Aorta (tissue), 5 donors: ENCODE measurements at places on chromosomes 13 and 19.
A peak's percentile ranks its signal among the peaks of the same experiment; 100 is the strongest.

DNA sequence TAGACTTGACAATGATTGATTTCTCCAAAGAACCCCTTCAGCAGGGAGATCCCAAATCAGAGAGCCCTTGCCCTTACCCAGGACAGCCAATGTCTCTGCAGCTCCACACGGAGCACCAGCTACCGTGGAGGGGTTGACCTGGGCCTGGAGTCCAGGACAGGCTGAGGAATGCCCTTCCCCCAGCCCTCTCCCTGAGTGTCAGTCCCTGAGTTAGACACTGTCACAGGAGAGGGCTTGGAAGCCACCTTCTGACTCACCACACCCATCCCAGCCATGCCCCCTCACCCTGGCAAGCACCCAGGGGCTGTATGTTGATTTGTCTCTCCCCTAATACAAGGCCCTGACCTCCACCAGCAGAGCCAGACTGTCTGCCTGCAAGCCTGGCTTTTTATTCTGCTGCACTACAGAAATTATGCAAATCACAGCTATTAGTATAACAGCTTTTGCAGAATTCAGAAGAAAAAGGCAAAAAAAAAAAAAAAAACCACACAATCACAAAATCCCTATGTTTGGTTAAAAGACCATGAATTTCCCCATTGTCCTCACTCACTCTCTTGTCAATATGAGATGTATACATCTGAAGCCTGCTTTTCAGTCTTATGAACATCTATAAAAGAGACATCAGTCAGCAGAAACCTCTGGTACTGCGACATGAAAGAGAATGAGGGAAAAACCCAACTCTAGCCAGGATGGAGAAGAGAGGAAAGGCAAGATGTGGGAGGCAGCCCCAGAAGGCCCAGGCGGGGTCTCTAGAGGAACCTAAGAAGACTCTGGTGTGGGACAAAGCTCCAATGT, 240.7 kb downstream of the UQCRFS1 start:
- DNase-seq = no peak

- DNase-seq = no peak
Measured at GRCh38 chr19:5054551-5055456, 85.9 kb downstream of the KDM4B start.

GRCh38 chr19:33621811-33622504, at the start of gene CHST8:
CHST8 (plus strand) TSS chr19:33621953; CDS start chr19:33689262, 67,309 bp downstream.
- no peak for DNase-seq

GRCh38 chr19:48498595-48499311, 12.9 kb downstream of the LMTK3 start:
- no peak for DNase-seq

- no peak for DNase-seq
Measured at GRCh38 chr19:7500811-7501450, 12.1 kb upstream of the PEX11G start.

DNA sequence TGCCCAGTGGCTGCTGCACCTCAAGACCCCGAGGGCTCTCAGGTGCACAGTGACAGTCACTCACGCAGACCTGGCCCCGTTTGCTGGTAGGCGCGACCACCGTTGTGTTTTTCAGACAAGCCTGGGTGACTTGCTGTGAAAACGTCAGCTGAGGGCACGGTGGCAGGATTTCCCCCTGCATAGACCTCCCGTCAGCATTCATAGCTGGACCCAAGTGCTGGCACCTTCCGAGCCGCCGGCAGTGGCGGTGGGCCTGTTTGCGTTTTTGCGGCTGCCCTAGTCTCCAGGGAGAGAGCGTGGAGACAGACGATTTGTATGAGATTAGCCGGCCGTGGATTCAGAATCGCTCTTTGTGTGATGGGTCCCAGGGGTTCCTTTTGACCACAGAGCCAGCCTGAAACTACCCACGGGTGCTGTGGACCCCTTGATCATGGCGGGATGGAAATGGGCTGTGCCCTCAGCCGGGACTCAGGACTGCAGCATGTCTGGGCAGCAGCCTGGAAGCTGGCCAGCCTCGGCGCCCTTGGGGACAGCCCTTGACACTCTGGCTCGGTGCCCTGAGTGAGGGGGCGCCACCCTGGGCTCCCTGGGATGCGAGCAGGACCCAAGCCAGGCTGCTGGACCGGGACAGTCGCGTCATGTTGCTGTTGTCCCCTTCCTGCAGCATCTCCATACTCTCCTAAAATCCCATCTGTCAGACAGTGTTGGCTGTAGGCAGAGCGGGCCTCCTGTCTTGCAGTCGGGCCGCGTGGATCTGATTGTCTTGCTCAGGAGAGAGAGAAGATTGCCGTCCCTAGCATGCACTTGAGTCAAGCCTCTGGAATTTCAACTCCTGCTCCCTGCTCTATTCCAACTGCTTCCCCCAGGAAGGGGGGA, 8.6 kb downstream of the KDM4B start:
- peak; percentile 78 for DNase-seq

GRCh38 chr19:29367791-29368222, 154.9 kb upstream of the UQCRFS1 start:
- DNase-seq = no peak

DNA sequence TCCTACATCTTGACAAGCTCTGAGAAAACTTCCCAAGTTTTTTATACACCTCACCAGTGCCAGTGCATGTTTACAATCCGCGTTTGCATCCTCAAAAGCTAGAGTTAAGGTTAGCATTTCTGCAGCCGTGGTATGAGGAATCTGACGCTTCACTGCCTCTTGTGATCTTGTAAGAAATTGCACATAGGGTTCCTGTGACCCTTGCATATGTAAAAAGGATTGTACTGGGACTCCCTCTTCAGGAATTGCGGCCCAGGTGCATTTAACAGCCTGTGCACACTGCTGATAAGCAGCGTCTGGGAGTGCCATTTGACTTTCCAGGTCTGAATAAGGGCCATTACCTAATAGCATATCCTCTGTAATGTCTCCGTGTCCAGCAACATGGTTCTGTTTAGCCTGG, 15.3 kb downstream of the FPR3 start:
- no peak for DNase-seq

GRCh38 chr19:38898788-38899446, 501 bp downstream of the SIRT2 start:
- DNase-seq = no peak

DNA sequence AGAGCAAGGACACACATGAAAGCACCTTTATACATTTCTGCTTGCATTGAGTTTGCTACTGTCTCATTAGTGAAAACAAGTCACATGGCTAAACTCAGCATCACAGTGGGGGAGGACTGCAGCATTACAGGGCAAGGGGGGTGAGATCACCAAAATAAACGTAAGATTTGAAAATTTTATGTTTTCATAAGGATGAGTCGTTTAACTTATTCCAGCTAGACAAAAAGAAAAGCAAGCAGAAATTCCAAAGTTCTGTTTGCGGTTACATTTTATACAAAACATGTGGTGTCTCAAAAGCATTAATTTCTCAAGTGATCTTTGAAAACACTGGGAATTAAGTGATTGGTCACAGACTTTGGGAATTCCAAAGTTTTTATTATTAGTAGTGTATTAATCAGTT, 261.4 kb upstream of the RXFP2 start:
- DNase-seq = no peak

DNA sequence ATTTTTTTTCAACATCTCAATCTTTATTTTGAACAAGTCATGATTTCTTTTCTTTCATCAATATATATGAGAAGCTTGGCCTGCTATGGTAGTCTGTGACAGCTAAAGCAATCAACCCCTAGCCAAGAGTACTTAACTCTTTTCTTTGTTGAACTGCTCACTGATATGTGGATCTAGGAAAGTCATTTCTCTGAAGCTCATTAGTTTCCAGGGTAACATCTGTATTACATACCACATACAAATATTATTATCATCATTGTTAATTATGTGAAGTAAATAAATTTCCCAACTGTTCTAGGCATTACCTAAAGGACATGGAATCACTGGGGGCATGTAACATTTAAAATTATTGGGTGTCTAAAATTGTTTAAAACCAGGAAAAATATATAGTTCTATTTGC, 267.3 kb downstream of the DCT start:
- DNase-seq = no peak

DNA sequence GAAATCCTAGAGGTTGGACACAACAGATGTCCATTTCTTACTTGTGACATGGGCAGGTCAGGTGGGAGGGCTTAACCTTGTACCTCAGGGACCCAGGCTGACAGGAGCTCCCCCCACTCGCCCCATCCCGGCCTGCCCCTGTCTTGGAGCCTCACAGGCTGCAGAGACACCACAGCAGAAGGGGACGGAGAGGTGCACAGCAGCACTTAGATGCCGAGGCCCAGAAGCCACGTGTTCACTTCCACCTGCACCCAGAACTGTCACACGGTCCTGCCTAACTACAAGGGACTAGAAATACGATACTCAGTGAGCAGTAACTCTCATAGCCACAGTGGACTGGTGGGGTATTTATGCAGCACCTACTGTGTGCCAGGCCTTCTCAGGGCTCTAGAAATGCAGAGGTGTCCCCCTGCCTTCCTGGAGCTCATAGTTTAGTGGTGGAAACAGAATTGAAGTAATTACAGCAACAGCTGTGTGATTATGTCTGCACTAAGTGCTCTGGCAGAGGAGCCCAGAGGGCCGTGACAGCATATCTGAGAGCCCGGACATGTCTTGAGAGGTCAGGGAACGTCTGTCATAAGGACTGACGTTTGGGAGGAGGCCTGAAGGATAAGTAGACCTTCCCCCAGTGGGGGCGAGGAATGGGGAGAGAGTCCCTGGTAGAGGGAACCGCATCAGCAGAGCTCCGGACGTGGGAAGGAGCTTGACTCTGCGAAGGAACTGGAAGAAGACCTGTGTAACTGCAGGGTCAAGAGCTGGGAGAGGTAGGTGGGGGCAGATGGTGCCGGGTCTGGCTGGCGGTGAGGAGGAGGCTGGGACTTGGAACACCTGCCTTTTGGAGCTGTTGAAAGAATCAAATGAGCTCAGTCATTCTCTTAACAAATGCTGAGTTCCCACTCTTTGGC, 130.0 kb downstream of the SIPA1L3 start:
- DNase-seq = no peak

- DNase-seq = no peak
Measured at GRCh38 chr13:73522937-73523336, 464.1 kb downstream of the KLF5 start.

DNA sequence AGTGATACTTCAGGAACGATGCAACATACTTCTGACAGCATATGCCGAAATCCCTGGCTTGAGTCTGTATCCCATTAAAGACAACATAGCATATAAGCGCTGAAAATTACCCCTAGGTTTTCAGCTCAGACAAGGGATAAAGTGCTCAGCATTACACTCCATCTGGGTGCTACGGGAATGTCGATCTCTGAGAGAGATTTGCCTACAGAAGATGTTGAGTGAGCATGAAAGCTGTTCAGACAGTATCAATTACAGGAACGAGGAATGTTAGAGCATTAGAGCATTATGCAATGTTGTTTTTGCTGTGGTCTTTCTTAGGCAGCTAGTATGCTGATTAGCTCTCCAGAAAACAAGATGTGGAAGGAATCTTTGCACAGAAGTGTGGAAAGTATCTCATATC, 484.5 kb downstream of the LIG4 start:
- DNase-seq = no peak

- peak; percentile 43 for DNase-seq
Measured at GRCh38 chr19:3694361-3695123, 5.7 kb downstream of the PIP5K1C start.

- DNase-seq = no peak
Measured at GRCh38 chr19:13795595-13796300, 505 bp downstream of the ZSWIM4 start.

GRCh38 chr19:38842439-38843174, 7.2 kb downstream of the HNRNPL start:
- no peak for DNase-seq
